CD8-positive, alpha-beta memory T cell (primary cell): ENCODE measurements at places on chromosomes 1 and 21. TPM values are rescaled to one million over a fixed set of nuclear protein-coding genes. Genes with fewer than 3 reads are reported as not detected.

Gene EFNA1
- total RNA-seq = 0.31 TPM

- H3K36me3 ChIP-seq = no peaks in the 10 kb centered on the region
- H3K27ac ChIP-seq = no peak overlapping the region
- no peaks in the 10 kb centered on the region for H3K4me1 ChIP-seq
- no peaks in the 10 kb centered on the region for H3K27me3 ChIP-seq
Measured at GRCh38 chr1:6137758-6138157, 42.4 kb downstream of the CHD5 start.

Gene PGM1
- 29.0 TPM for total RNA-seq

Gene TCEA3
- total RNA-seq = 1.7 TPM

- H3K4me3 ChIP-seq = no peak overlapping the region
- H3K27me3 ChIP-seq = no peaks in the 10 kb centered on the region
- no peak for DNase-seq
- no peaks in the 10 kb centered on the region for H3K36me3 ChIP-seq
- H3K27ac ChIP-seq = no peak overlapping the region
Measured at GRCh38 chr1:239443361-239443760, 57.0 kb downstream of the CHRM3 start.

Gene LCE2A
- not detected for total RNA-seq

DNA sequence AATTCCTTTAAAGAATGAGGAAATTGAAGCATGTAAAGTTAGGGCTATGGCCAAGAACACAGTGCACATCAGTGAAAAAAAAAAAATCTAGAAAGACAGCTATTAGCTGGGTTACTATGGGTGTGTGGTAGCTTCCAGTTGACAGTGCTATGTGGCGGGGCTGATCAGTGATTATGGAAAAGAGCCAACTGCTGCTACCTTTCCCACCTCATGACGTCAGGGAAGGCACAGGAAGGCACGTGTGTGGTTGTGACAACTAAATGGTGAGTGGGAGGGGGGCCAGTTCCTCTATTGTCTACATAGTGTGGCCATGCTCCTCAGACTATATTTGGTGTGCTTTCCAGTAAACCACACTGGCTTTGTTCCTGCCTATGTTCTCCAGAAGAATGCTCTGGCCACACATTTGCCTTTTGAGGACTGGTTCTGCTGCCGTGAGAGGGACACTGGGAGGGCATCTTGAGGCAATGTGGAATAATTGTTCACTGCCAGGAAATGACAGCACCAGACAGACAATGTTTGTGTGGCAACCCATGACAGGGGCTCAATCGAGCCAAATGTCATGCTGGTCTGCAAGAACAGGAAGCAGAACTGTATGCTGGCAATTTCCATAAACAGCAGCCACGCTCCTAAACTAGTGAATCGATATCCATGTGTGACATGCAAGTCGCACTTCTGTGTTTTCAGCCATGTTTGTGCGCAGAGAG is 3.0 kb upstream of the SDE2 start:
- H3K36me3 ChIP-seq = no peaks in the 10 kb centered on the region
- H3K4me3 ChIP-seq = peak overlapping the region; percentile 21
- no peaks in the 10 kb centered on the region for H3K27me3 ChIP-seq
- H3K4me1 ChIP-seq = peaks cover 66% of the 10 kb centered on the region

Gene CZIB
- total RNA-seq = 58.0 TPM

Gene LRRC71
- not detected for total RNA-seq

DNA sequence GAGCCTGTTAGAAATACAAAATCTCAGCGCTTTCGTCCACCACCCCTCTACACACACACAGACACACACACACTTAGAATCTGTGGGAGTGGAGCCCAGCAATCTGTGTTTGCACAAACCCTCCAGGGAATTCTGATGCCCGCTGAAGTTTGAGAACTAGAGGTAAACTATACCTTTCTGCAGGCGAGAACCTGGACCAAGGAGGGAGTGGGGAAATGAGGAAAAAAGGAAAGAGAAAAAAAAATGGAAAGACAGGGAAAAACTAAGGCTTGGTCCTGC is 468 bp upstream of the NIBAN1 start:
- peak overlapping the region; percentile 93 for H3K4me3 ChIP-seq
- no peaks in the 10 kb centered on the region for H3K36me3 ChIP-seq
- peak overlapping the region; percentile 95 for H3K27ac ChIP-seq

DNA sequence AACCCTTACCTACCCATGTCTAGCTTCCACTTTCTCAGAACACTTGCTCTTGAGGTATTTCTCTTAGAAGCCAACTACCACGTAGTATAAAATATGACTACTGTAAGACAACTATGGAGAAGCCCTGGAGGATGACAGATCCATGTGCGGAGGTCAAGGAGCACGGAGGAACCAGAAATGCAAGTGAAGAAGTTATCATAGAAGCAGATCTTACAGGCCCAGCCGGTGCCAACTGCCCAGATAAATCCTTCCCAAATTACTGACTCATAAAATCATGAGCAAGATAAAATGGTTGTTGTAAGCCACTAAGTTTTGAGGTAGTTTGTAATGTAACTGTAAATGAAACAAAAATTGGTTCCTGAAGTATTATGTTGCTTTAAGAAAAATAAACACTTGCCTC is 12.6 kb downstream of the GTF2B start:
- no peak overlapping the region for H3K4me3 ChIP-seq
- H3K27ac ChIP-seq = no peak overlapping the region
- peaks cover 35% of the 10 kb centered on the region for H3K4me1 ChIP-seq
- DNase-seq = no peak
- no peaks in the 10 kb centered on the region for H3K27me3 ChIP-seq

- H3K27me3 ChIP-seq = no peaks in the 10 kb centered on the region
- no peaks in the 10 kb centered on the region for H3K4me1 ChIP-seq
- DNase-seq = no peak
- H3K36me3 ChIP-seq = peaks cover 60% of the 10 kb centered on the region
- H3K4me3 ChIP-seq = no peak overlapping the region
Measured at GRCh38 chr1:185297982-185298381, 19.1 kb downstream of the IVNS1ABP start.

Gene AURKAIP1
- 159 TPM for total RNA-seq

Gene UTP11
- 73.5 TPM for total RNA-seq

- H3K27me3 ChIP-seq = no peaks in the 10 kb centered on the region
- no peak for DNase-seq
- H3K36me3 ChIP-seq = peaks cover 4% of the 10 kb centered on the region
- no peaks in the 10 kb centered on the region for H3K4me1 ChIP-seq
- no peak overlapping the region for H3K27ac ChIP-seq
Measured at GRCh38 chr1:180945551-180945950, 32.9 kb downstream of the KIAA1614 start.

DNA sequence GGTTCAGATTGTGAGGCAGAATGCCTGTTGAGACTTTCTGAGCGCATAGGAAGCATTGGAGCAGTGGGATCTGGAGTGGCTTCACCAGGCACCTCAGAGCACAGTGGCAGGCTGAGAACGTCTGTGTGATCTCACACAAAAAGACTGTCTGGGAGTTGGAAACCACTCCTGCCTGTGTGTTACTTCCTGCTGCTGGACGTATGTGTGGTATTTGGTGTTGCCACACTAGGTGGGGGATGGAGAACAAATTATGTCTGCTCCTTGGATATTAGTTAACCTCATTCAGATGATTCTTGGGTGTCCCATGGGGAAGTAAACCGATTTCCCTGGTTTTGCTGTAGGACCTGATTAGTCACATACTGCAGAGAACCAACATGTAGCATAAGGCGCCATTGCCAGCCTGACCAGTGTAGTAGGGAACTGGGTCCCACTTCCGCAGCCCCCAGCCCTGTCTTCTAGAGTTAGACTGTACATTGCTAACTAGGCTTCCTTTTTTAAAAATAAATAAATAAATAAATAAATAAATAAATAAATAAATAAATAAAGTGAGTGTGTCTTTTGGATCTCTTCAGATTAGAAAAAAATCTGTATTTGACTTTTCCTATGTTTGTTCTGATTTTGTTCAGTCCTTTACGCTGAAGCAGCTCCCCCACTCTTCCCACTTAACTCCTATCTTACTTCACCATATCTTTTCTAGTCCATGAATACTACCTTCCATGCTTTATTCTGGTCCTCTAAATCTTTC is 26.9 kb downstream of the UCK2 start:
- no peak overlapping the region for H3K27ac ChIP-seq
- no peaks in the 10 kb centered on the region for H3K36me3 ChIP-seq
- DNase-seq = no peak
- H3K4me3 ChIP-seq = no peak overlapping the region
- peaks cover 8% of the 10 kb centered on the region for H3K4me1 ChIP-seq
- H3K27me3 ChIP-seq = no peaks in the 10 kb centered on the region

Gene RIMS3
- 1.7 TPM for total RNA-seq

DNA sequence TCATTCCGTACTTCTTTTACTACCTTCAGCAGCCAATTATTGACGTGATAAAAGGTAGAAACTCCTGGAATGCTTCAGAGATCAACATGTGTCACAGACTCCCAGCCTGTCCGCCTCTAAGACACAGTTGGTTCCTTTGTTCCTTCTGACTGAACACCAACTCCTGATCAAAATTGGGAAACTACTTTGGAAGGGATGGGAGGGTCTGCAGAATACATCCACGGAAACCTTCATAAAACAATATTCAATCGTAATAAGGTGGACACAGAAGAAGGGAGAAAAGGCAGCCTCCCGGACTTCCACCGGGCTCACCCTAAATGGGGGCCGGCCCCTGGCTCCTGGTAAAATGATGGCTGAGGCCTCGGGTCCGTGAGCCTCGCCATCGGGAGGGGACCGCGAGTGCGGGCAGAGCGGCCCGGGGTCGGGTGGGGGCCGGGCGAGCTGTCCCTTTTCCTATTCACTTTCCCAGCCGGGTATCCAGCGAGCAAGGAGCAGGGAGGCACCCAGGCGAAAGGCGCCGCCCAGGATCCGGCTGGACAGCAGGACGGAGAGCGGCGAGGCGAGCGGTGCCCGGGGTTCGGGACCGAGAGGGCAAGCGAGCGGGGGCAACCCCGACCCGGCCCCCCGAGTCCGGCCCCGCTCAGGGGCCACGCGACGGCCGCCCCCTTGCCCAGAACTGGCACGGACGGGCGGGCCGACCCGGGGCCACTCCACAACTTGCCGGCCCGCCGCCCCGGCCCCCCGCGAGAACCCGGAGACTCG is 805 bp downstream of the NRIP1 start:
- H3K4me1 ChIP-seq = peaks cover 32% of the 10 kb centered on the region
- peak overlapping the region; percentile 62 for H3K27ac ChIP-seq
- DNase-seq = peak; percentile 29
- H3K4me3 ChIP-seq = peak overlapping the region; percentile 57

Gene ALG6
- 21.2 TPM for total RNA-seq

DNA sequence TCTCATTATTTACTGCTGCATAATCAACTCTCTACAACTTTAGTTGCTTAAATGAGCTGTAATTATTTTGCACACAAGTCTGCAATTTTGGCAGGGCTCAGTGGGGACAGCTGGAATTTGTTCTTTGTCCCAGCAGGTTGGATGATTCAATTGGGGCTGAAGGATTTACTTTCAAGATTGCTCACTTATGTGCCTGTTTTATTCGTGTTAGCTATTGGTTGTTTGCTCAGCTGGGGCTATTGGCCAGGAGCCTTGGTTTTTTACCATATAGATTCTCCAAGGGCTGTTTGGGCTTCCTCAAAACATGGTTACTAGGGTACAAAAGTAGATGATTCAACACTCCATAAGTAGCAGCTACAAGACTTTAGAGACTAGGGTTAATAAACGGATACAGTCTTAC is 13.4 kb downstream of the OR10R2 start:
- no peak overlapping the region for H3K4me3 ChIP-seq
- H3K27ac ChIP-seq = no peak overlapping the region
- no peaks in the 10 kb centered on the region for H3K27me3 ChIP-seq
- no peaks in the 10 kb centered on the region for H3K4me1 ChIP-seq

Gene WNT3A
- total RNA-seq = not detected

- no peak for DNase-seq
- H3K4me1 ChIP-seq = no peaks in the 10 kb centered on the region
- H3K27me3 ChIP-seq = no peaks in the 10 kb centered on the region
- H3K36me3 ChIP-seq = peaks cover 32% of the 10 kb centered on the region
Measured at GRCh38 chr1:226395753-226396152, 12.1 kb downstream of the PARP1 start.

Gene S100A7
- not detected for total RNA-seq

- no peaks in the 10 kb centered on the region for H3K4me1 ChIP-seq
- no peaks in the 10 kb centered on the region for H3K27me3 ChIP-seq
- no peak for DNase-seq
- no peaks in the 10 kb centered on the region for H3K36me3 ChIP-seq
- H3K4me3 ChIP-seq = no peak overlapping the region
Measured at GRCh38 chr1:17588048-17588871, 48.8 kb downstream of the ARHGEF10L start.

Gene IQCC
- total RNA-seq = 5.6 TPM

DNA sequence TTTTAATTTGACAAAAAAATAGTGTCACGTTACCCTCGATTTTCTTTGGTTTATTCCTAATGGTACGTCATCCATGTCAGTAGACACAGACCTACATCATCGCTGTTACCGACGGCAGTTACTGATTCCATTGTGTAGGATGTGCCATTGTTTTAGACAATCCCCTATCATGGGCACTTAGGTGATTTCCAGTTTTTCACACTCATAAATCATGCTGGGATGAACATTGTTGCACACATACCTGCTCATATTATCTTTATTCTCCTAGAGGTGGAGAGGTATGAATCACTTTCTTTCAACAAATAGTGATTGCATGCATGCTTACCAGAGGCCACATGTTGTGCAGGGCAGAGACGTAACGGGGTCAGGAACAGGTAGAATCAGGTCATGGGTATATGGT is 79.7 kb upstream of the EFHD2 start:
- H3K4me3 ChIP-seq = no peak overlapping the region
- H3K27me3 ChIP-seq = no peaks in the 10 kb centered on the region
- H3K27ac ChIP-seq = no peak overlapping the region
- no peaks in the 10 kb centered on the region for H3K4me1 ChIP-seq
- no peaks in the 10 kb centered on the region for H3K36me3 ChIP-seq
- DNase-seq = no peak

GRCh38 chr1:70043804-70044203 is 161.6 kb downstream of the LRRC40 start:
- H3K27me3 ChIP-seq = no peaks in the 10 kb centered on the region
- H3K27ac ChIP-seq = no peak overlapping the region
- no peak overlapping the region for H3K4me3 ChIP-seq
- no peak for DNase-seq

DNA sequence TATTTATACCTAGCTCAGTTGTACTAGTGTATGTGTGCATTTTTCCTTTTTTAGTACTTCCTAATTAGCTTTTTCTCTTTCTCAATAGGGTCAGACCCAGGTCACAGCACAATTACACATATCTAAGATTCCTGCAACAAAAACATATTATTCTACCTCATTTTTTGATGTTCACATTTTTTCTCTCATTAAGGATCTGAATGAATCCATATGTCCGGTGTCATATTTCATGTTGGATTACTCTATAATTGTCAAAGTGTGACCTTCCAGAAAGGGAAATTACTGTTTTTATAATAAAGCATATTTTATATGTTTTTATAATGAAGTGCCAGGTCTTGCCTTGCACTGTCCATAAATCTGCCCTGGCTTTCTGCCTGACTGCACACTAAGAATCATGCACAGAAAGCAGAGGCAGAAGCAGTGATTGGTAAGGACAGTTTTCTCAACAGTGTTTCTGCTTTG is 143.7 kb downstream of the KCNT2 start:
- DNase-seq = no peak
- H3K4me1 ChIP-seq = no peaks in the 10 kb centered on the region
- no peaks in the 10 kb centered on the region for H3K36me3 ChIP-seq
- no peak overlapping the region for H3K27ac ChIP-seq
- H3K4me3 ChIP-seq = no peak overlapping the region

Gene CENPS
- 32.2 TPM for total RNA-seq

- H3K27me3 ChIP-seq = no peaks in the 10 kb centered on the region
- DNase-seq = no peak
- peaks cover 36% of the 10 kb centered on the region for H3K36me3 ChIP-seq
- H3K4me1 ChIP-seq = no peaks in the 10 kb centered on the region
- no peak overlapping the region for H3K27ac ChIP-seq
Measured at GRCh38 chr1:16461681-16462080, 21.2 kb downstream of the NECAP2 start.

GRCh38 chr21:42003051-42003461 is 7.1 kb downstream of the ZBTB21 start:
- peaks cover 5% of the 10 kb centered on the region for H3K36me3 ChIP-seq
- H3K4me3 ChIP-seq = no peak overlapping the region
- no peak for DNase-seq
